T-helper 17 cell (primary cell): ENCODE measurements at places on chromosomes 7 and 10. TPM values are rescaled to one million over a fixed set of nuclear protein-coding genes. Genes with fewer than 3 reads are reported as not detected.

GRCh38 chr10:6920072-6921019 lies 340.3 kb upstream of the PRKCQ start:
- H3K4me3 ChIP-seq, result no peak overlapping the region
- H3K27ac ChIP-seq, result no peak overlapping the region
- peaks cover 23% of the 10 kb centered on the region for H3K27me3 ChIP-seq
- peaks cover 27% of the 10 kb centered on the region for H3K4me1 ChIP-seq

DNA sequence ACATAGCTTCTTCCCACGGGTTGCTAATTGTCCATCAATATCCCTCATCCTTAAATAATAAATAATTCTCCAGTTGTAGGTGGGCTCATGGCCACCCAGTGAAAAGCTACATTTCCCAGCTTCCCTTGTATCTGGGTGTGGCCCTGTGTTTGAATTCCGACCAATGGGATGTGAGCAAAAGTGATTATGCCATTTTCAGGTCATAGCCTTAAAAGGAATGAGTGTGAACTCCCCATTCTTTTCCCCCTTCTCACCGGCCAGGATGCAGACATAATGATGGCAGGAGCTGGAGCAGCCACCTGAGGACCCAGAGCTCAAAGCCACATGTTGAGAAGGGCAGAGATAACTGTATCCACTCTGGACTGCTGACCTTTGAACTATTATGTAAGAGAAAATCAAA lies 30.3 kb upstream of the CALU start:
- peaks cover under 1% of the 10 kb centered on the region for H3K4me1 ChIP-seq
- no peak overlapping the region for H3K27ac ChIP-seq
- DNase-seq, result no peak
- no peak overlapping the region for H3K4me3 ChIP-seq
- H3K27me3 ChIP-seq, result peaks cover 6% of the 10 kb centered on the region

DNA sequence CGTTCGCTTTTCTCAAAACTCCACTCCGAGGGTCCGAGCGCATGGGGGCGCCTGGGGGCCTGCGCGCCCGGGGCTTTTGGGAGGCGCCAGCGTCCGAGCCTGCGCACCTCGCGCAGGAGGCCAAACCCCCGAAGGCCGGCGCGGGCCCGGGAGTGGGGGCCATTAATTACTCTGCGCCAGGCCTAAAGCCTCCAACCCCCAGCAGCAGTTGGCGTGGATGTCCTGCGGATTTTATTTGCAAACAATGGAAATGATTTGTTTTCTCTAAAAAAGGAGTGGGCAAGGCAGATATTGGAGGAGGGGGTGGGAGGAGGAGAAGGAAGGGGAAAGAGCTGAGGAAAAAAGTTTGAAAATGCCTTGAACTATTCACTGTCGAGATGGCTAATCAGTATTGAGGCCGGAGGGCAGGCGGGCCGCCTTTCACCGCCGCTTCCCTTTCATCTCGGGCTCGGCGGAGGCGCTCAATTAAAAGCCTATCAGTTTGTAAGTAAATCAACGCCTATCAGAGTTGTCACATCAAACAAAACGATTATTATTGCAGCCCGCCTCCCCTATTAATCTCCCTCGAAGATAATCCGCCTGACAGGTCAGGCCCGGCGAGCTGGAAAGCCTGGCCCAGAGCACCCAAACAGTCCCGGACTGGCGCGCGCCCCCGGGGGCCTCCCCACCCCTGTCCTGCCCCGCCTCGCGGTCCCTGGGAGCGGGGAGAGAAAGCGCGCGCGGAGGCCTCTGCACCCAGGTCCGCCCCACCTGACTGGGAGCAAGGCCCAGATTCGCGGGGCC lies 3.4 kb upstream of the ZNF503 start:
- peaks cover 8% of the 10 kb centered on the region for H3K36me3 ChIP-seq
- no peak overlapping the region for H3K27ac ChIP-seq
- peaks cover 19% of the 10 kb centered on the region for H3K4me1 ChIP-seq
- H3K4me3 ChIP-seq, result peak overlapping the region; percentile 52
- no peak for DNase-seq

DNA sequence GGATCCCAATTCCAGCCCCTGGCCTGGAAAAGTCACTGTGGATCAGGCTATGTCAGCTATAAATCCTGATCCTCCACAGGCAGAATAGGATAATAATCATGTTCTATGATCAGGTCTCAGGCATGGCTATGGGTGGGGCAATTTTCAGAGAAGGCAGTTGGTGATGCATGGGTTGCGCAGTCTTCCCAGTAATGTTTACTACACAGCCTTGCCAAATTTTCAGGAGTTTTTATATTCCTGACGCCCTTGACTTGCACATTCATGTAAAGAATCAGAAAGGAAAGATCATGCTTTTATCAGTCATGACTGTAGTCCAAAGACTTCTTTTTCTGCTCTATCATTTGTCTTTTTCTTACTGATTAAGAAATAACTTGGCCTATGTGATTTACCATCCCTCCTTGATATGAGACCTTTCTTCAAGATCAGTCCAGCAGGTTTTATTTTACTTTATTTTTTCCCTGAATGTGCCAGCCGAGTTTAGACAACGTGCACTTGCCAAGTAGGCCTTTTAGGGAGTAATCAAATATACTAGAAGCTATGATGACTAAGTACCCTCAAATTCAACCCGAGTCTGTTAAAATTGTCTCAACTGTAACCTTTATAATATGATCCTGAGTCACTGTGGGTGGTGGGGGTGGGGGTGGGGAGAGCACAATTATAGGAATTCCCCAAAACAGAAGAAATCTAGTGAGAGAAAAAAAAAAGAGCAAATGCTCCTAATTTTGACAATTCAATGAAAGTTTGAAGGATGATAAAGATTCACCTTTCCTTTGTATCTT lies 31.9 kb downstream of the ARL4A start:
- H3K4me1 ChIP-seq, result peaks cover 15% of the 10 kb centered on the region
- DNase-seq, result no peak
- peaks cover 4% of the 10 kb centered on the region for H3K36me3 ChIP-seq
- no peak overlapping the region for H3K27ac ChIP-seq

DNA sequence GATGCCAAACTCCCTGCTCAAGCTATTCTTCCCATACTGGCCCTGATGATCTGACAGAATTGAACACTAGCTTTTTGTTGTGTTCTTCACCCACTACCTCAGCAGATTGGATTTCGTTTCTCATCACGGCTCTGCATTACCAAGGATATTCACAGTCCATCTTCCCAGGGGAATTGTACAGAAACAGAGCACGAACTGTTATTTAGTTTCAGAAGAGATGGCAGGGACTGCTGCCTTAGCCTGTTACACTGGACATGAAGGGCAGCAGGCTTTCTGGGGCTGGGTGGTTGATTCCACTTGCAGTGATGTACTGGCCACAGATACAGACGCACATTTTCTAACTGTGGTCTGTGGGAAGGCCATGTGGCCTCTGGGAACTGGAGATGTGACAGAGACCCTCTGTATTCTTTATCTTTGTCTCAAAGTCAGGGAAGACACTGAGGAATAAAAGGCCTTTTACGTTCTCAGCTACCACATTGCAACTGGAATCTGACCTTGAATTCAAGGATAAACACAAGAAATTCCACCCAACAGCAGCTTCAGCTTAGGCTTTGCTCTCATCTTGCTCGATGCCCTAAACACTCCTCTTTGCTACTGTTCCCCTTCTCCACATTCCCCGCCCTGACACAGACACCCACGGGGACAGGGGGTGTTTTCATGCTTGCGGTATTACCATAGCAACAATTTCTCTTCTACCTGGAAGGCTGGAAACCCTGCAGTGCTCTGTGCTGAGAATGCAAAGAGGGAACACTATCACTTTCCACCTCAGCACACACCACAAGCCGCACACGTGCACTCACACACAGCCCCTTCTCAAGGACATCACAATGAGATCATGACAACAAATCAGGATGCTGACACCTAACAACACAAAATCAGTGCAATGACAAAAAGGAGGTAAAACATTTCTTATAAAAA lies 81.7 kb downstream of the RNF216 start:
- peak overlapping the region; percentile 99 for H3K27ac ChIP-seq
- DNase-seq, result peak; percentile 27
- no peaks in the 10 kb centered on the region for H3K27me3 ChIP-seq

DNA sequence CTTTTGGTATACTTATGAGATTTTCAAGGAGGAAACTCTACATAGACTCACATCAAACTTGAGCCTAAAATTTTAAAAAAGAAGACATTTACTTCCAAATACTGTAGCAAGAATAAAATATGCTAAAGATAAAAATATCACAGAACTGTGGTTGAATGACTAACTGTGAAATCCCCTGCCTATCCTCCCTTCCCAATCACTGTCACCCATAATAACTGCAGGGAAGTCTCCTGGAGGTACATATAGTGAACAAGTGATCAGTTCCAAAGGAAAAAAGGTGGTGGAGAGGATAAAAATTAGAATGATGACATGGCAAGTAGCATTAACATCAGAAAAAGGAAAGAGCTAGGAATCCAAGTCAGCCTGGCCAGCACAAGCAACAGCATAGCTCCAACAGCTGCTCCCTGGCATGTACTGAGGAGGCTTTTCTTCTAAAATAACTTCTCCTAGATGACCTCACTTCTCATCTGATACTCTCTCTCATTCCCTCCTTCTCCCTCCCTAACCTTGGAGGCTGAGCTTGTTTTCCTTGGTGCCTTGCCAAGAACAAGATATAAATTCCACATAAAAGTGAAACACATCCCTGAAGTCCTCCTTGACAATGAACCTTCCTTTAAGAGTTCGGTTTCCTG lies 124.0 kb downstream of the IQUB start:
- no peaks in the 10 kb centered on the region for H3K36me3 ChIP-seq
- DNase-seq, result no peak
- no peak overlapping the region for H3K4me3 ChIP-seq
- H3K27me3 ChIP-seq, result no peaks in the 10 kb centered on the region
- peaks cover 2% of the 10 kb centered on the region for H3K4me1 ChIP-seq

ING3 gene
- 32.8 TPM for total RNA-seq

PRKAG2 gene
- 51.8 TPM for total RNA-seq

SFTPA2 gene
- not detected for total RNA-seq

- peaks cover 4% of the 10 kb centered on the region for H3K36me3 ChIP-seq
- peak overlapping the region; percentile 63 for H3K4me3 ChIP-seq
- no peaks in the 10 kb centered on the region for H3K27me3 ChIP-seq
- peaks cover 21% of the 10 kb centered on the region for H3K4me1 ChIP-seq
These were observed 87.4 kb downstream of the CELF2 start for GRCh38 chr10:11104772-11105675.

DNA sequence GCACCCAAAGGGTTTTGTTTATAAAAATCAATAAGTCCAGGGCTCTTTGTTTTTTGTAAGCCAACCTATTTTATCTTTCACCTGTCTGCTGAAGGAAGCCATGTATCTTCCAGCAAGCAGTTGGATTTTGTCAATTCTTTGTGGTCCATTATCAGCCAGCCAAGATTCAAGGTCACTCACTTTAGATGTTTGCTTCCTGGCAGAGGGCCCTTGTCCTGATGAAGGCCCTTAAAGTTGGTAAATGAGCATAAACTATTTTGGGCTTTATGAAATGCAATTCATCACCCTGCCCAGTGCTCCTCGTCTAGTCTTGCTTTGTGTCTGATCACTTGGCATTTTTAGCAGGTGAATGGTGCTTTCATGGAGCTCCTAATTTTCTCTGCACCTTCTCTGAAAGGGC lies 1004.2 kb downstream of the GRID1 start:
- no peaks in the 10 kb centered on the region for H3K4me1 ChIP-seq
- no peaks in the 10 kb centered on the region for H3K36me3 ChIP-seq
- H3K4me3 ChIP-seq, result no peak overlapping the region
- DNase-seq, result no peak
